Ascending aorta (tissue), 2 donors: ENCODE measurements at places on chromosomes 2 and 18.

- DNase-seq: no peak
Measured at GRCh38 chr2:109475531-109476210, 138.1 kb downstream of the SEPTIN10 start.

DNA sequence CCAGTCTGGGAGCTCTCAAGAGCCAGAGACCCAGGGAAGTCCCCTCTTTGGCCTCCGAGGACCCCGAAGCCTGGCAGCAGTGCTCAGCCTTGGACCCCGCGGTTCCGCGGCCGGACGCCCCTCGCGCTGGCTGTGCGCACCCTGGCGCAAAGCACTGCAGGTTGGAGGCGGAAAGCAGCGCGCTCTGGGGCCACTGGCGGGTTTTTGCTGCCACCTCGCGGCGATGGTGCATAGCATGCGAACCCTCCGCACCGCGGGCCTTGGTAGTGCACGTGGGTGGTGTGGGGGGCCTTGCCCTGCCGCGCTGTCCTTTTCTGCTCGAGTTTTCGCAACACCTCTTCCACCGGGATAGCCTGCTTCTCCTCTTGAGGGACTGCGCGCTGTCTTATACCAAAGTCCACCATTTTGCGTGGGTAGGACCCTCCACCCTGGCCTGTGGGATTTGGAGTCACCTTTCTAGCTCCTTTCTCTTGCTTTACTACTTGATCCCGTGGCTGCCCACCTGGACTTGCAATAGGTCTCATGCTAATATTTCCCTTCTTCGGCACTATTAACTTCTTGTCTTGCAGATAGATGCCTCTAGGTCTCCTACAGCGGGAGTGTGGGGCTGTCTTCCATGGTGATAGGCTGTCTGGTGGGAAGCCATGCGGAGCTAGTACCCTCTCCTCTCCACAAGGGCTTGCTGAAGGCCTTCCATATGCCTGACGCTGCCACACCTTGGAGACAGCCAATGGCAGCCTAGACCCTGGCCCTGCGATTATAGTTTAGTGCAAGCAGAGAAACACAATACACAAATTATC is 14.3 kb downstream of the SIX3 start:
- no peak for DNase-seq

DNA sequence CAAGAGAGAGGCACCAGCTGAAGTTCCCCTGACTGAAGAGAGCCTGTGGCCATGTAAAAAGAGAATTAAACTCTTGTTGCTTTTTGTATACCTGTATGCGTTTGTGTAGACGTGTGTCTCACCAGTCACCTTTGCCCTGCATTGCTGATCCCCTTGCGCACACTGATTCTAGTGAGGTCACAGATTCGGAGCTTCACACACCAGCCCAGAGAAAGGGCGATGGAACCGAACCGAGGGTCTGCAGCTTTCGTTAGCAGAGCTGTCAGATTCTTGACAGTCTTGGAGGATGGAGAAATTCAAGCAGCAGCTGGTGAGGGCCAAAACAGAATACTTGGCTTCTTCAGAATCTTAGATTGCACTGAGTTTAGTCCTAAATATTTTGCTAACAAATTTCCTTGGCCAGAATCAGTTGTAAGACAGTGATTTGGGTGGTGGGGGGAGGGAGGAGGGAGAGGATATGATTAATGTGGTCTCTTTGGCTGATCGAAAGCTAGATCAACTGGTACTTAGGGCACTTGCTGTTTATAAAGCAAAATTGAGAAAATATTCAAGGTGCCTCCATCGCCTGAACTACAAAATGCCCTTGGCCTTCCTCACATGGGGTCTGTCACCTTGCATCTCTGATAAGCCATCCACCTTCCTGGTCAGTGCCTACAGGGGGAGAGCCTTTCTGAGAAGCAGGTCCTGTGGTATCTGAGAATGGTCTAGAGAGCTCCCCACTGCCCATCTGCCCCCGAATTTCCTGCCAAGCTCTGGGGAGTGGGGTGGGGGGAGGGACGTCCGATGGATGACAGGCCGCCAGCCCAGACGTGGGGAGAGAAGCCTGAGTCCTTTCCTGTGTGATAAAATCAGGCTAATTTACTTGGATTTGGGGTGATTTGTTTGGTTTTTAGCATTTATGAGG is 123.5 kb downstream of the CABLES1 start:
- DNase-seq: no peak

GRCh38 chr2:156456616-156457015 is 20.4 kb downstream of the GPD2 start:
- DNase-seq: no peak

DNA sequence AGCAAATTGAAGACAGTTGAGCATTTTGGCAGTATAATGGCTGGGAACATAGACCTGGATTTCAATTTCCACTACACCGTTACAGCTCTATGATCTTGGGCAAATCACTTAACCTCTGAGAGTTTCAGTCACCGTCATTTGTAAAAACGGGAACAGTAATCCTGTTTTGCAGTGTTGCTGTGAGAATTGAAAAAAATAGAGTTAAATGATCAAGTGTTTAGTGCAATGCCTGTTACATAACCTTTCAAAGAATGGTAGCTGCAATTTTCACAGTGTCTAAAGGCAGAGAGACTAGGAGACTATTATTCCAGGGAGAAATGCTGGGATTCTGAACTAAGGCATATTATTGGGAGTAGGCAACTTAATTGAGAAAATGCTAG is 2.0 kb downstream of the AGPS start:
- no peak for DNase-seq

GRCh38 chr18:23231340-23232021 is 96.2 kb downstream of the CABLES1 start:
- DNase-seq: peak; percentile 96

GRCh38 chr2:11305958-11306357 is 38.5 kb downstream of the ROCK2 start:
- DNase-seq: no peak

DNA sequence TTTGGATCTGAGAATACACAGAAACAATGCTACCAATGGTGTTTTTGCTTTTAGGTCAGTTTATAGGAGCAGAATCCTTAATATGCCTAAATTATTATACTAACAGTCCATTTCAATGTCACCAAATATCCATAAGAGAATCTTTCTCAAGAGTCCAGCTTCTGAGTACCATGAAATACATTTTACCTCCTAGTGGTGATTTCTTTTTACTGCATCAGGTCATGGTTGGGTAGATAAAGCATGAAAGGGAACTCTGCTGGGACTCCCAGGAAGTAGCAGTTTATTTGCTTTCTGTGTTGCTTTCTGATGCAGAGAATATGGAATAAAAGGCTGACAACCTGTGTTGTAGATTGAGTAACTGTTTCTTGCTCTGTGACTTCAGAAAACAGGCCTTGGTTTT is 115.6 kb downstream of the PPP1R1C start:
- DNase-seq: no peak

GRCh38 chr2:67898595-67898994 is 164.2 kb downstream of the C1D start:
- DNase-seq: no peak

GRCh38 chr2:208466151-208466919 is 59.7 kb downstream of the PTH2R start:
- no peak for DNase-seq

- DNase-seq: no peak
Measured at GRCh38 chr2:190468814-190469569, 60.8 kb downstream of the MFSD6 start.

- DNase-seq: no peak
Measured at GRCh38 chr2:144631636-144632035, 111.7 kb upstream of the ZEB2 start.

DNA sequence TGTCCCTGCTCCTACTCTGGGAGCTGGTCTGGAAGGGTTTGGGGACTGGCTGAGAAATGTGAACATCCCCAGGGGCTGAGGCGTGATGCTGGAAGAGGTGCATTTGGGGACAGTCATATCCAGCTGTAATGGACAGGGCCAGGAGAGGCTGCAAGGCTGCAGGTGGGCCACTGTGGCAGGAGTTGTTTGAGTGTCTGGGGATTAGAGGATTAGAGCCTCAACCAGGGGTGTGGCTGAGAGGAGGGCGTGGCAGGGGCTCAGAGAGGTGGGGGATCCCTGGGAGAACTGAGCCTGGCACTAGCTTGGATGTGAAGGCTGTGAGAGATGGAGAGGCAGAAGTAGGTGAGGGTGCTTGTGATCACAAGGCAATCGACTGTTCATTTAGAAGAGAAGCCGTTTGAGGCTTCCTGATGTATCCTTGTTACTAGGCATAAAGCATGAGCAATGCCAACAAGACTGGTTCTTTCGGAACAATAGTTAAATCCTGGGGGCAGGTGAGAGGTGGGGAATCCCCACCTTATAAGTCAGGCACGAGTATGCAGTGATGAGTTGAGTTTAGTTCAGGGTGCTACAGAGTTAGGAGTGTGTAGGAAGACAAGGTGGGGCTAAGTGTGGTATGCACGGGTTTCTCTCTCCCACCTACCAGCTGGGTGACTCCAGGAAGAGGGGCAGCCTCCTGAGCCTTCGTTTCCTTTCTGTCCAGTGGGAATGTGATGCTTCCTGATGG is 31.9 kb downstream of the SH3RF3 start:
- no peak for DNase-seq

GRCh38 chr2:85768713-85769112 is 14.9 kb downstream of the ATOH8 start:
- no peak for DNase-seq

GRCh38 chr2:174575124-174575776 is 22.4 kb downstream of the WIPF1 start:
- DNase-seq: no peak

DNA sequence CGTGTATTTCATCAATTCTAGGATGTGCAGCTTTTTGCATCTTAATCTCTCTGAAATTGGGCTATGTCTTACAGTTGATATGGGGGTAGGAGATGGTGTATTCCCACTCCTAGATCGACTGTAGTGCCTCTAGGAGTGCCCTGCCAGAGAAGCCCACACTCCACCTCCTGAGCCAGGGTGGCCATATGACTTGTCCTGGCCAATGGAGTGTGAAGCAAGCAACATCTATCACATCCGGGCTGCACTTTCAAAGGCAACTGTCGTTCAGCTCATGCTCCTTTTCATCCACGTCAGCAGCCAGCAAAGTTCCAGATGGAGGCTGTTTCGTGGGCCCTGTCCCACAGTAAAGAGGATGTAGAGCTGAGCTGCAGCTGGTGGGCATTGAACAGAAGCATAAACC is 149.4 kb upstream of the SLC1A4 start:
- DNase-seq: no peak

- DNase-seq: no peak
Measured at GRCh38 chr2:136057023-136057801, 60.7 kb downstream of the CXCR4 start.

- no peak for DNase-seq
Measured at GRCh38 chr2:128547667-128548066, 229.0 kb upstream of the HS6ST1 start.

DNA sequence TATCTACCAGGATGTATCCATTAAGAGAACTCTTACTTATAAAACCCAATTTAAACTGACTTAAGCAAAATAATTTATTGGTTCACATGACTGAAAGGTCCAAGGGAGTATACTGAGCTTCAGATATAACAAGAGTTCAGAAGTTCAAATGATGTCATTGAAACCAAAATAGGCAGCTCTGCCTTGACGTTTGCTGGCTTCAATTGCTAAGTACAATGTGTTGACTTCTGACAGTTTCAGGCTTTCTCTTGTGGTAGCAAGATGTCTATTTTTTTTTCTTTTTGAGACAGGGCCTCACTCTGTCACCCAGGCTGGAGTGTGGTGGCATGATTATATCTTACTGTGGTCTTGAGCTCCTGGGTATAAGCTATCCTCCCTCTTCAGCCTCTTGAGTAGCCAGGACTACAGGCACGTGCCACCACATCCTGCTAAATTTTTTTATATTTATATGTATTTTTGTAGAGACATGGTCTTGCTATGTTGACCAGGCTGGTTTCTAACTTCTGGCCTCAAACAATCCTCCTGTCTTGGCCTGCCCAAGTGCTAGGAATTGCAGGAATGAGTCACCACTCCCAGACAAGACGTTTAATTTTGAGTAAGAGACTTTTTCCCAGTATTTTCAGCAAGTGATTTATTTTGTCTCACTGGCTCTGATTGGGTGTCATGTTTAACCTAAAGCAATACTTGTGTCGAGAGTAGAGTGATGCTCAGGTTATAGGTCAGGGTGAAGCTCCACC is 184.8 kb downstream of the NR4A2 start:
- no peak for DNase-seq

- DNase-seq: no peak
Measured at GRCh38 chr2:140892911-140893637, 1237.7 kb downstream of the LRP1B start.

GRCh38 chr2:165056564-165056963 is 101.2 kb upstream of the SLC38A11 start:
- no peak for DNase-seq

- no peak for DNase-seq
Measured at GRCh38 chr2:18910843-18911242, 321.5 kb upstream of the NT5C1B start.

DNA sequence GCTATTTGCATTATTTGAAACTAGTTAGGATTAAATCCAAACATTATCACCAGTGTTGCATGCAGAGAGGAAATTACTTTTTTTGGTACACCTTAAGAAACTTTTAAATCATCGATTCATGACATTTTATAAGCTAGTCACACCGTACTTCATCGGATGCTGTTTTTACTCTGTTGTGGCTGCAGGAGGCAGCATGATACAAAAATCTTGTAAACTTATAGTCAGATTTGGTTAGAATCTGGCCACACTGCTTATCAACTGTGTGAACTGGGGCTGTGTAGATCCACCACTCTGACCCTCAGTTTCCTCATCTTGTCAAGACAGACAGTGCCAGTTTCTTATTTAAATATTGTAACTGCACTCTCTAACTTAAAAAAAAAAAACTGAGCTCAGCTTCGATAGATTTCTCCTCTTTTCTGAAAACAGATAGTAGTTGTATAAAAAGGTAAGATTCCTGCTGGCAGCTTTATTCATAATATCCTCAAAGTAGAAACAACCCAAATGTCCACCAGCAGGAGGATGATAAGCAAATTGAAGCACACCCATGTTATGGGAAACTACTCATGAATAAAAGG is 77.8 kb downstream of the RAPGEF4 start:
- no peak for DNase-seq

- DNase-seq: no peak
Measured at GRCh38 chr18:29156531-29156930, 979.6 kb upstream of the CDH2 start.

- DNase-seq: no peak
Measured at GRCh38 chr2:16816522-16816921, 150.9 kb upstream of the CYRIA start.

GRCh38 chr2:3512086-3512485 is 7.2 kb downstream of the ADI1 start:
- DNase-seq: no peak

- no peak for DNase-seq
Measured at GRCh38 chr2:52698408-52698807, 1069.2 kb upstream of the CHAC2 start.

- DNase-seq: peak; percentile 47
Measured at GRCh38 chr2:109527846-109528705, 85.7 kb downstream of the SEPTIN10 start.

GRCh38 chr2:66985906-66986305 is 411.2 kb upstream of the ETAA1 start:
- DNase-seq: no peak

GRCh38 chr18:73446502-73446901 is 578.7 kb upstream of the NETO1 start:
- no peak for DNase-seq
